ENCODE measurements at places on chromosomes 12 and 14.

DNA sequence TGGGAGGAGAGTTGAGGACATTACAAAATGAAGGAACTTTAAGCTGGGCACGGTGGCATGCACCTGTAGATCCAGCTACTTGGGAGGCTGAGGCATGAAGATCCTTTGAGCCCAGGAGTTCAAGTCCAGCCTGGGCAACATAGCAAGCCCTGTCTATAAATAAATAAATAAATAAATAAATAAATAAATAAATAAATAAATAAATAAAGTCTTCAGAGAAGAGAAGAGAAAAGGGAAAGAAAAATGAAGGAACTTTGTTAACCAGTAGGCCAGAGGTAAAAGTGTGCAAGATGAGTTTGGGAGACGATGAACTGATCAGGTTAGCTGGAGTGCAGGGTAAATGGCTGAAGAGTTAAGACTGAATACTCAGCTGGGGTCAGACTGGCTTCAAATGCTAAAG lies 20.1 kb downstream of the PNMA1 start:
- no peak for DNase-seq

GRCh38 chr12:18257251-18257650 lies 4.1 kb upstream of the PIK3C2G start:
- no peak for DNase-seq

- no peak for DNase-seq
Measured at GRCh38 chr14:105107351-105107750, 42.1 kb upstream of the GPR132 start.

DNA sequence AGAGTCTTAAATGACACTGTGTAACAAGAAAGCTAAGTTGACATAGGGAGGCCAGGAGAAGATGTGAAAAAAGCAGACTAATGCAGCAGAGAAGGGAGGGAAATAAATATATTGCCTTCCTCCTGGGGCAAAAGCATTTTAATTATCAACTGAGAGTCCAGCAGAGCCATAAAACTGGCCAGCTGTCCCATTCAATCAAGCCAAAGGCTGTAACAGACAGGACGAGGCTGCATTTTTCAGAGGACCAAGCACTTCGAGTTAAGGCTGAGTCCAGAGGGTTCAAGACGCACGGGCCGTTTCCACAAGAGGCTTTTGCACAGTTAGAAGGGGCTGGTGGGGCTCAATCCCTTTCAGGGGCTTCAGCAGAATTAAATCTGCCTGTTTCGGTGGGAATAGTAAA lies 20.4 kb downstream of the MAP3K9 start:
- no peak for DNase-seq

- DNase-seq: no peak
Measured at GRCh38 chr12:6214633-6215032, 14.4 kb downstream of the CD9 start.

GRCh38 chr12:62211510-62211909 lies 48.7 kb upstream of the USP15 start:
- DNase-seq: no peak

DNA sequence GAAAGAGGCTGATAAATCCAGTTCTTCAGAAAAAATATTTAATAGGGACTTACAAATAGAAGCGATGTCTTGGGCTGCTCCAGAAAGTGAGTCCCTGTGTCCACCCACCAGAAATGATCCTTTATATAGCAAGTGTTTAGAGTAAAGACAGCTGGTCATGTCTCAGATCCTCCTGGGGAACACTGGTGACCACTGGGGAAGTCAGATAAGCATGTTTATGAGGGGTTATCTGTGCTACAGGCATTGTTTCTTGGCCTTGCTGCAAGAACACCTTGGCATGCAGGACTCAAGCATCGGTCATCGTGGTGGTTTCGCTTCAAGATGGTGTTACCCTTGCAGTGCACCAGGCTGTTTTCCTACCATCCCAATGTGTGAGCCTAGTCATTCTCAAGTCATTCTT lies 27.2 kb downstream of the CPM start:
- no peak for DNase-seq

GRCh38 chr12:49983892-49984291 lies 11.1 kb downstream of the AQP6 start:
- DNase-seq: no peak

- DNase-seq: no peak
Measured at GRCh38 chr12:24415934-24416333, 466.5 kb upstream of the SOX5 start.

GRCh38 chr14:96130391-96130790 lies 74.2 kb upstream of the BDKRB2 start:
- no peak for DNase-seq
